ENCODE measurements at places on chromosomes 16 and 17. TPM values are rescaled to one million over a fixed set of nuclear protein-coding genes. Genes with fewer than 3 reads are reported as not detected.

METTL26 gene
- 51.3 TPM for polyA plus RNA-seq

RDM1 gene
- polyA plus RNA-seq, result 4.3 TPM

WNT3 gene
- polyA plus RNA-seq, result 1.4 TPM

GRCh38 chr17:17300624-17301568 lies 2.3 kb upstream of the NT5M start:
- no peak for DNase-seq

- no peak for DNase-seq
These were observed 1.6 kb upstream of the HBQ1 start for GRCh38 chr16:178668-179015.

GRCh38 chr16:14681115-14681514 lies 13.0 kb downstream of the PLA2G10 start:
- DNase-seq, result no peak

- no peak for DNase-seq
These were observed 85.8 kb downstream of the MRC2 start for GRCh38 chr17:62713086-62713881.

- no peak for DNase-seq
These were observed 16.1 kb upstream of the CRHR1 start for GRCh38 chr17:45768000-45768399.

- DNase-seq, result peak; percentile 67
These were observed at the start of gene KLHDC4 for GRCh38 chr16:87765776-87766484. Gene KLHDC4, minus strand, starts transcription at chr16:87765986. Its CDS starts 96 bp downstream, at chr16:87765890.

DNA sequence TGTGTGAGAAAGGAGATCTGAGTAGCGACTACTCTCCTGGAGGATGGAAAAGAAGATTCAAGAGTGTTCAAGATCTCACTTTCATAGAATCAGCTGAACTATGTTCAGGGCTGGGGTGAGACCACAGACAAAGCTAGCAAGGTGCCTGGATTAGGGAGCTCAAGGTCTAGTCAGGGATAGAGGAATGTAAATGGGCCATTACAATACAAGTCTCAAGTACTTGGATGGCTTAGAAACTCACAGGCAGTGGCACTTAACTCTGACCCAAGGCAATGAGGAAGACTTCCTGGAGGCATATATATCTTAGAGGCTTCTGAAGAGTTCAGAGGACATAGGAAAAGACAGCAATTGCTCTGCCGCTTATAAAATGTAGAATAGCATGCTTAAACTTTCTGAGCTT lies 184.9 kb upstream of the CDH11 start:
- no peak for DNase-seq

DNA sequence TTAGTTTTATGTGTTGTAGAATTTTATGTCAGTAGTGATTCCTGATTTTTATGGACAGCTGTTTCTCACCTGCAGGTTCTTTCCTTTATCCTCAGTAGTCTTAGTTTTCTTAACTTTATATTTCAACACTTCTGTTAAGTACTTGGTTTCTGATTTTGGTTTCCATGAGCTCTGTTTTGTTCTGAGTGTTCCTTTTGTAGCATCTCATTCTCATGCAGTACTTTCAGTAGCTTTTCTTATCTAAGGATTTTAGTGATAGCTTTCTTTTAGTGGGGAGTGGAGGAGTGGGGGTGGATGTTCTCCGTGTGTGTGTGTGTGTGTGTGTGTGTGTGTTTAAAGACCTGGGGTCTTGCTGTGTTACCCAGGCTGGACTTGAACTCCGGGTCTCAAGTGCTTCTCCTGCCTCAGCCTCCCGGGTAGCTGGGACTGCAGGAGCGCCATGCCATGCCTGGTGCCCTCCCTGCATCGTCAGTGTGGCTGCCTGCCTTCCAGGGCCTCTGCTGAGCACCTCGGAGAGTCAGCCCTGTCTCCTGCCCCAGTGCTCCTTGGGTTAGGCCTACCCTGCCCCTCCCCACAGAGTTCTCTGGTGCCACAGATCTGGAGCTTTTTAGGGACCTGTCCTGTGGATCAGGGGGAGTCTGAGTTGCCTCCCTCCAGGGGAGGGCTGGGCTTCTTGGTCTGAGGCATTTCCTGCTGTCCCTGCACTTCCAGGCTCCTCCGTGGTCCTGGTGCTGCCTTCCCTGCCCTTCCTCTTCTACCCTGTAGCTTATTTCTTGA lies 4.3 kb upstream of the ZNF750 start:
- no peak for DNase-seq

GRCh38 chr17:5555254-5555653 lies 29.1 kb downstream of the NLRP1 start:
- no peak for DNase-seq

DNA sequence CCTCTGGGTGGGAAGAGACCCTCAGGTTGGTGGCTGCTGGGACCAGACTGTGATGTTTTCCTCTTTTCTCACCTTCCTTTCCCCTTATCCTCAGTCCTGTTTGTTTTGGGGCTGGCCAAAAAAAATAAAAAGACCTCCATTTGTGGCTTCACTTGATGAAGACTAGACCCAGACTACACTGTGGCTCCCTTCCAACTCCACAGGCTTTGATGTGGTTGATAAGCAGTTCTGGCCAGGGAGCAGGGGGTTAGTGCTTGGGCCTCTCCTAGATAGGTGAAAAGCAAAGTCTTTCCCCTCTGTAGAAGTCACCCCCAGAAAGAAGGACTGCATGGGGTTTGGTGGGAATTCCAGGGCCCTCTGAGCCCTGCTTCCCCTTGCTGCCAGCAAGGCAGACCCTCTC lies 11.2 kb upstream of the ADAM11 start:
- no peak for DNase-seq

DNA sequence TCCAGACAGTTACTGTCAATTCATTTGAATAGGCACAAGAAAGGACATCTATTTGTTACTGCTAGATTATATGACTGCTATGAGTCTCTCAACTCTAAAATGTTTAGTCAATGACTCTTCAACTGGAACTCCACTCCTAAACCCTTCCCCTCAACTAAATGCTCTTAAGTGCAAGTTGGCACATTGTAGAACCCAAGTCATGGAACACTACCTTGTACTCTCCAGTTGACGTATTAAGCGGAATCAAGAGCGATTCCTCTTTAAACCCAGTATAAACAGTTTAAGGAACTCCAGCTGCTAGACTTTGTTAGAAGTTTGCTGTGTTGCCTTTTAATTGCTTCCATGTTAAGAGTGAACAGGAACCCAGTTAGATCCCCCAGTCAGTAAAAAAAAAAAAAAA lies 44.6 kb downstream of the STH start:
- DNase-seq, result no peak

DNA sequence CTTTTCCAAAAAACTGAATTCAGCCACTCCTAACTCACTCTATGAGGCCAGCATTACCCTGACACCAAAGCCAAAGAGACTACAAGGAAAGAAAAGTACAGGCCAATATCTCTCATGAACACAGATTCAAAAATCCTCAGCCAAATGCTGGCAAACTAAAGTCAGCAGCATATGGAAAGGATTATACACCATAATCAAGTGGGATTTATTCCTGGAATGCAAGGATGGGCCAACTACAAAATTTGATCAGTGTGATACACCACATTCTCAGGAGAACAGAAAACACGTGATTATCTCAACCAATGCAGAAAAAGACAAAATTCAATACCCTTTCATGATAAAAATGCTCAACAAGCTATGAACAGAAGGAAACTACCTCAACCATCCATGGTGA lies 7.7 kb upstream of the AATK start:
- no peak for DNase-seq

GRCh38 chr17:38352245-38353085 lies 821 bp downstream of the SOCS7 start:
- DNase-seq, result no peak

GRCh38 chr16:67805718-67806427 lies 487 bp downstream of the RANBP10 start:
- DNase-seq, result no peak

- DNase-seq, result no peak
These were observed 20.1 kb upstream of the IRF8 start for GRCh38 chr16:85878875-85879274.

Data from left renal cortex interstitium (tissue), 4 donors.